ENCODE measurements at places on chromosomes 7 and 10.

DNA sequence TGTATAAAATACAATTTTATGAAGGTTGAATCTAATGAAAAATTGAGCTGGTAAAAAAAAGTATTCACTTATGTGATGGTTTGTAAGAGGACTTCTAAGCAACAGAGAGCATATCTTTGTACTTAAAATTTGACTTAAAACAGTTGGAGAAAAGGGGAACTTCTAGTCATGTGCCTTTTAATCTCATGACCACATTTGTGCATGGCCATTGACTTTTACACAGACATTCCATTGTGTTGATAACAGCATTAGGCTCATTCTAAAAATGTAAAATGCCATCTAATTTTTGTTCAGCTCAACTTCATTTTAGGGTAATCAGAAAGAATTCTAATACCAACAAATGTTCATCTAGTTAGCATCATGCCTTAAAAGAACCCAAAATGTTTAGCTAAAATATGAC lies 119.9 kb downstream of the HPSE2 start:
- DNase-seq, result no peak

GRCh38 chr7:150910996-150911422 lies 58.7 kb downstream of the AOC1 start:
- no peak for DNase-seq

GRCh38 chr7:51102828-51103227 lies 213.8 kb downstream of the COBL start:
- DNase-seq, result no peak

GRCh38 chr7:90290244-90291113 lies 30.6 kb downstream of the FAM237B start:
- DNase-seq, result no peak

GRCh38 chr10:114825513-114826253 lies 4.1 kb downstream of the FHIP2A start:
- DNase-seq, result no peak

GRCh38 chr10:35027567-35027966 lies 62.6 kb downstream of the CUL2 start:
- no peak for DNase-seq

- peak; percentile 36 for DNase-seq
Observed at GRCh38 chr7:39073432-39073831, 95.7 kb downstream of the POU6F2 start.

DNA sequence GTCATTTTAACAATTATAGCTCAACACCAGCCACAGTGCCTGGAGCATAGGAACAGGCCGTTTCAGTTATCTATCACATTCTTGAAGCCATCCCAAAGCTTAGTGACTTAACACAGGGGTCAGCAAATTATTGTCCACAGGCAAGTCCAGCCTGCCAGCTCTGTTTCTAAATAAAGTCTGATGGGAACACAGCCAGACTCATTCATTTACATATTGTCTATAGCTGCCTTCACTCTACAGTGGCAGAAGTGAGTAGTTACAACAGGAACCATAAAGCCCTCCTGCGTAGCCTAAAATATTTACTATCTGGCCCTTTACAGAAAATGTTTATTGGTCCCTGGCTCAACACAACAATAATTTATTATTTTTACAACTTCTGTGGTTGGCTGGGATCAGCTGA lies 407.5 kb upstream of the AUTS2 start:
- DNase-seq, result peak; percentile 16

DNA sequence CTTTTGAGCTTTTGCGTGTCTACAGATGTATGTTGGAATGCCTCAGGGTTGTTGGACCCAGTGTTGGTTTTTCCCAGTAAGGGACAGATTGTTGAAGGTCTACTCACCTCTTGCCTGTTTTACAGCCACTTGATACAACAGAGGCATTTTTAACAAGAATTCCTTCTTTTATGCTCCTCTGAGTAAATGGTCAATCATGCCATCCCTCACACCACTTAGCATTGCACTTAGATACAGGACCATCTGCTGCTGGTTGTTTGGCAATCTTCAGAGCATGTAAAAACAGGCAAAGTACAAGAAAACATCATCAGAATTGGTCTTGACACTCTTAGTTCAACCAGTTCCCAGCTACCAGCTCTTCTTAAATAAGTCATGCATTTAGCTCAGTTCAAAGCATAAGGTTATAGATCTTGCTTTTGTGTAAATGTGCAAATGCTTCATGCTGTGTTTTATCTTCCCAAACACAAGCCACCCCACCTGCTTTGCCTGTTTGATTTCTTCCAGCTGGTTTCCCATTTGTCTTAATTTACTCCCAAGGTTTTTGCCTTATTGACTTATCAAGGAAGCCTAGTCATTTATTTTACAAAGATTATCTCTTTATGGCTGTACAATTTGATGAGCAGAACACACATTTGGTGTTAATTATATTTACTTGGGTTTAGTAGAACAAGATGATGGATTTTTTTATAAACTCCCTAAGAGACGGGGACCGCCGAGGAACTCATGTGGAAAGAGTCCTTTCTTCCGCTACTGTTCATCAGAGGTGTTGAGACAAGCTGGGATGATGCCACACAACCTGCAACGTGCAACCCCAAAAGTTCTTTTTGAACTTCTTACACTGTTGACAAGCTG lies 136.6 kb downstream of the AHR start:
- no peak for DNase-seq

DNA sequence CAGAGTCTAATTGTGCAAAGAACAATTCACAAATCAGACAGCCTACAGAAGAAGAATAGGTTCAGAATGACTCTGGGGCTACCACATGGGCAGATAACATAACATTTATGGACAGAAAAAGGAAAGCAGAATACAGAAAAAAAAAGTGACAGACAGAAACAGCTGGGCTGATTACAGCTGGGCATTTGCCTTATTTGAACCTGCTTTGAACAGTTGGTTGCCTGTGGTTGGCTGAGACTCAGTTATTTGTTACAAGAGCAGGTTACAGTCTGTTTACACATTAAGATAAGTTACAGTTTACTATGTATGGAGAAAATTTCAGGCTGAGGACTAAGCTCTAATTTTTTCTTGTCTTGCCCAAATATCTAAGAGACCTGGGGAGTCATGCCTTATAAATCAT lies 327.2 kb downstream of the GALNT17 start:
- no peak for DNase-seq

DNA sequence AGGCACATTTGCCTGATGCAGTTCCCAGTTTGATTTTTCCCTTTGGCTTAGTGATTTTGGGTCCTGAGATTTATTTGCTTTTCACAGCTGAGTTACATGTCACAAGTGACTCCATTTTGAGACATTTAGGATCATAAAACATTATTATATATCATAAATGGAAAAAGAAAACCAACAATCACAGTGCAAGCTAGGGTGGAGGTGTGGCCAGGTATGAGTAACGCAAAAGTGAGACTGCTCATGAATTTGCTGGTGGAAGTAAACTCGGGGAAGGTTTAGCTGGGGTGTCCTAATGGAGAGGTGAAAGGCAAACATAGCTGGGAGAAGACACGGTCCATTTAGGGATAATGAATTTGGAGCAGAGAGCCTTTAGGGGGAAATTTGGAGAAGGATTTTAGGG lies 21.7 kb upstream of the UCN3 start:
- DNase-seq, result no peak

- DNase-seq, result no peak
Observed at GRCh38 chr10:78171633-78172400, 138.2 kb downstream of the RPS24 start.

- no peak for DNase-seq
Observed at GRCh38 chr10:113609704-113610108, 54.1 kb downstream of the NRAP start.

DNA sequence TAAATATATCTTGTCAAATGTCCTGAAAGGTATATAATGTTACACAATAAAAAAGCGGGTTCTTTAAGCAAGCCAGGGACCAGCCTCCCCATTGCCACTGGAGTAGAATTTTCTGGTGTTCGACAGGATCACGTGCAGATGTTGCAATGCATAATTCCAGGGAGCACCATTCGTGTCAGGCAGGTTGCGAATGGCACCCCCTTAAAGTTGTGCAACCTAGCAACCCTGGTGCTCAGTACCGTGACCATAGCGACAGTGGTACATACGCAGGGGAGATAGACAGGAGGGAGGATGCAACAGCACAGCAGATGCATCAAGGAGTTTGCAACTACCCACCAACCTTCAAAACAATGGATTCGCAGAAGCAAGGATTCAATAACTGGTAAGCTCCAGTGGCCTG lies 6.6 kb upstream of the BMPR1A start:
- DNase-seq, result peak; percentile 50

GRCh38 chr10:86403183-86403797 lies 36.7 kb upstream of the GRID1 start:
- DNase-seq, result no peak

DNA sequence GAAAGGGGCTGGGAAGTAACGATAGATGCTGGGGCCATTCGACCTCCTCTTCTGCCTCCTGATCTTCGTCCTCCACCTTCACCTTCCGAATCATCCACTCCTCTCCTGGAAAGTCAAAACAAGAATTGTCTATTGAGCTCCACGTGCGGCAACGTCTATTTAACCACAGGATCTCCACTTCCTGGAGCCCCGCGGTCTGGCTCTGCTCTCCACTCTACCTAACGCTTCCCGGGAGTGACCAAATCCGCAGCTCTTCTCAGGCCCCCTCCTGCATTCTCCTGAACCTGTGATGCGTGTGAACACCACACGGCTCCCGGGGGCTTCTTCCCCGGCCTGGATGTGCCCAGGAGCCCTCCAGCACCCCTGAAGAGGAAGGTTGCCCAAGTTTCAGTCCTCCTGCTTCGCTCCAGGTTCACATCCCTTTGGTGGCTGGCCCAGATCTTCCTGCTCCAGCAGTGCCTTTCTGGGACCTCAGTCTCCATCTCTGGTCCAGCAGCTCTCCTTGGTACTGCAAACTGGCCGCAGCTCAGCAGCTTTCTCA lies 7.2 kb downstream of the ZNF467 start:
- DNase-seq, result no peak

GRCh38 chr7:142809671-142810070 lies 38.9 kb downstream of the PRSS2 start:
- DNase-seq, result no peak

GRCh38 chr7:36005876-36006275 lies 147.2 kb upstream of the EEPD1 start:
- no peak for DNase-seq

DNA sequence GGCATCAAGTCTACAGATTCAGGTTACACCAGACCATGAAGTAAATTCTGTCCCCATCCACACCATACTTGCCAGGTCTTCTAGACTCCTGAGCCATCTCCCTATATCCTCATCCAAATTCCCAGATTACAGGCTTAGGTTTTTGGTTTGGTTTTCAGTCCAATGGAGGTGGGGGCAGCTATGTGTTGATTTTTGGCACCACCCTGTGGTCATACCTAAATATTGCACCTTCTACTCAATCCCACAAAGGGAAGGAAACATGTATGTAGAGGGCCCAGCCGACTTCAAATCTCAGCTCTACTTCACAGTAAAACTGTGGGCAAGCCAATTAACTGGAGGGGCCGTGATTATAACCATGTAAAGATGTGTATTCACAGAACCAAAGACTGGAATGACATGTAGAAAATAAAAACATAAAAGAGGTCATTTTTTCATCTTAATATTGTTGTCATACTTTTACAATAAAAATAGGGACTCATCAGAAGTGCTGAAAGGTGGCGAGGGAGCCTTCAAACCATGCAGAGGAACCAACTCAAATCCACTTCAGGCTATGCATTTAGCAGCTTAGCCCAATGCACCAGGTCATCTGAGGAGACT lies 19.8 kb downstream of the ERCC6 start:
- peak; percentile 75 for DNase-seq

- DNase-seq, result peak; percentile 17
Observed at GRCh38 chr10:75547391-75548298, 116.2 kb downstream of the LRMDA start.

GRCh38 chr10:49174261-49174925 lies 13.8 kb downstream of the TMEM273 start:
- no peak for DNase-seq

DNA sequence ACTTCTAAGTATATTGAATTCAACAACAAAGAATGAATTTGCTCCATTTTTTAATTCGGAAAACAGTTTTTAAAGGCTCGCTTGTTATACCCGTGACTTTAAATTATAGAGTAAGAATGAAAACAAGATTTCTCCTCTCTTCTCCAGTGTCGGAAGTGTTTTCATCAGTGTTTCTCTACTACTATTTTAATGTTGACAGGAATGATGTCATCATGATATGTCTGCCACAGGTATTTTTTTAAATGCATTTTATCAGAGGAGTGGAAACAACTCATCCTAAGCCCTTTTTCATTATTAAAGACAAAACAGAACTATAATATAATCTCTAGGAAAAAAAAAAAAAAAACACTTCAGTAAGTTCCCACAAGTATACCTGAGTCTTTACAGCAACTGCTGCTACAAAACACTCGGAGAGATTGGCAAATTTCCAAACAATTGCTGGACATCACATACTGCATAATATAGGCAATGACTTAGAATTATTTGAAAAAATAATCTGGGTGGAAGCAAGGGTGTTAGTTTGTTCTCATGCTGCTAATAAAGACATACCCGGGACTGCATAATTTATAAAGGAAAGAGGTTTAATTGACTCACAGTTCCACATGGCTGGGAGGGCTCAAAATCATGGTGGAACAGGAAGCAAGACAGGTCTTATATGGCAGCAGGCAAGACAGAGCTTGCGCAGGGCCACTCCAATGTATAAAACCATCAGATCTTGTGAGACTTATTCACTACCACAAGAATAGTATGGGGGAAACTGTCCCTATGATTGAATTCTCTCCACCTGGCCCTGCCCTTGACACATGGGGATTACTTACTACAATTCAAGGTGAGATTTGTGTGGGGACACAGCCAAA lies 4.8 kb upstream of the RNF32 start:
- DNase-seq, result no peak

DNA sequence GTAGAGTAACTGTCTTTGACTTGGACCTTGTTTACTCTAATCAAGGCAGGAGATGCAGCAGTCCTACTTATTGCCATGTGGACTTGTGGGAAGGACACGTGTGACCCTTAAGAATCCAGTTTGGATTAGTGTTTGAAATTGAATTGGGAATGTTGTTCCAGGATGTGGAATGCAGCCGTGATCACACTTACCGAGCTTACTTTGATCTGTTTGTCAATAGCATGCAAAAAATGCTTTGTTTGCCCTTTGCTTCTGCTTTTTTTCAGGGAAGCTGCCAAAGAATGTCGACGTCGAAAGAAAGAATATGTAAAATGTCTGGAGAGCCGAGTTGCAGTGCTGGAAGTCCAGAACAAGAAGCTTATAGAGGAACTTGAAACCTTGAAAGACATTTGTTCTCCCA lies 84.7 kb downstream of the CREM start:
- no peak for DNase-seq

DNA sequence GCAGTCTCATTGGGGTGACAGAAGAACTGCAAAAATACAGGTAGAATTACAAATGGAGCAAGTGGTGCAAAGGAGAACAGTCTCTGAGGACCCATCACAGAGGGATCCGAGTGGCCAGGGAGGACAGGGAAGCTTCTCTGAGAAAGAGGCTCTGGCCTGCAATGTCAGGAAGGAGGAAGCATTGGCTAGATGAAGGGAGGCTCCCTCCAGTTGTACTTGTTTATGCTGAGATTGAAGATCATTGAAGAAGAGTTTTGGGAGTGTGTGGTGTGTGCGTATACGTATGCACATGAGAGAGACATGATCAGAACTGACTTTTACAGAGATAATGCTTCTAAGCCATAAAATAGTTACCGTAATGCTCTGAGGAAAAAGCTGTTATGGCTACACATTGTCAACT lies 274.7 kb upstream of the FZD8 start:
- peak; percentile 12 for DNase-seq

Measured in Ammon's horn (tissue), 1 donor.